ENCODE measurements at places on chromosomes 12 and 14.

DNA sequence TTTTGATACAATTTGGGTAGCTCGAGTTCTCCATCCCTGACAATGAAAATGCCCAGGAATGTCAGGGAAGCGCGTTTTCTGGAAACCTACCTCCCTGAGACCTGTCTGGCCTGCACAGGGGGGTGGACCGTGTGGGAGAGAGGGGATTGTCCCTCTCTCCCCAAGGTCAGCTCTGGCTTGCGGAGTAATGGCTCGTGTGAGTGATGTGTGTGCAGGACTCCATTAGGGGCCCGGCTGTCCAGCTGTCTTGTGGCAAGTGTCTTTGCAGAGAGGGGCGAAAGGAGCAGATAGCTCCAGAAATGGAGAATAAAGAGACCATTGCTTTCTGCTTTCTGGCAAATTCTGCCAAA, 215.3 kb downstream of the CHST11 start:
- no peak for DNase-seq

DNA sequence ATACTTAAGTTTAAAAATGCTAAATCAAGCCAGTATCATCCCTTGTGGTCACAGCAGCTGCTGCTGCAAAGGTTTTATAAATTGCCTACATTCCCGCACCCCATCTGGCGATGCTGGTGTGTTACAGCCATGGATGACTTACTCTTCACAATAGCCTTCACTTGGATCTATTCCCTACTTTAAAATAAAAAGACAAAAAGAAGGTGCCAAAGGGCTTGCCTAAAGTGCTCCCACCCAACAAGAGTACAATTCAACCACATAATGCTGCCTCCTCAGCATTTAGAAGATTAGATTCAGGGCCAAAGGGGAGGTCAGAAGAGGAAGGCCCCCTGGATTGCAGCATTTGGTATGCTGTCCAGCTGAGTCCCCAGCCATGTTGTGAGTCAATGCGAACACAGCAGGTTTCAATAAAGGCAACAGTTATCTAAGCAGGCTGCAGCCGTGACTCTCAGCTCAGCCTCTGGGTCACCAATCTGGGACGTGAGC, 176.1 kb downstream of the DAD1 start:
- DNase-seq = no peak

DNA sequence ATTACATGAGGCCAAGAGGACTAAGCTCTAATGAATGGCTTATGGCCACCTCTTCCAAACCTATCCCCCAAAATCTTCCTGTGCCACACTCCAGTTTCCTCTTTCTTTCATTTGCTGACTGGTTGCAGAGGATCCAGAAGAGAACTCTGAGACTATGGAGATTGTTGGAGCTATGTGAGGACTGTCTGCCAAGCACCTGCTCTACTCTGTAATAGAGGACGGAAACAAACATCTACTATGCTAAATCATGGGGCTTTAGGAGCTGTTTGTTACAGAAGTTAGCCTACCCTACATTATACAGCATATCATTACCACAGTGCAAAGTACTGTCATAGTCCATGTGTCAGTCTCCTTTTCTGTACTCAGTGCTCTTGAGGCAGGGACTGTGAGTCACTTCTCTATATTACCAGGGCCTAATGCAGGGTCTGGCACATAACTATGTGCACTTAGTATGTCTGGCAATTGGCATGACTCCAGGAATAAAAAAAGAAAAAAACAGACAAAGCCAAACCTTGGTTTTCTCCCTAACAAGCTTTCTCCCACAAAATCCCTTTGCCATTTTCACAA, 95.1 kb downstream of the RPAP3 start:
- DNase-seq = no peak

DNA sequence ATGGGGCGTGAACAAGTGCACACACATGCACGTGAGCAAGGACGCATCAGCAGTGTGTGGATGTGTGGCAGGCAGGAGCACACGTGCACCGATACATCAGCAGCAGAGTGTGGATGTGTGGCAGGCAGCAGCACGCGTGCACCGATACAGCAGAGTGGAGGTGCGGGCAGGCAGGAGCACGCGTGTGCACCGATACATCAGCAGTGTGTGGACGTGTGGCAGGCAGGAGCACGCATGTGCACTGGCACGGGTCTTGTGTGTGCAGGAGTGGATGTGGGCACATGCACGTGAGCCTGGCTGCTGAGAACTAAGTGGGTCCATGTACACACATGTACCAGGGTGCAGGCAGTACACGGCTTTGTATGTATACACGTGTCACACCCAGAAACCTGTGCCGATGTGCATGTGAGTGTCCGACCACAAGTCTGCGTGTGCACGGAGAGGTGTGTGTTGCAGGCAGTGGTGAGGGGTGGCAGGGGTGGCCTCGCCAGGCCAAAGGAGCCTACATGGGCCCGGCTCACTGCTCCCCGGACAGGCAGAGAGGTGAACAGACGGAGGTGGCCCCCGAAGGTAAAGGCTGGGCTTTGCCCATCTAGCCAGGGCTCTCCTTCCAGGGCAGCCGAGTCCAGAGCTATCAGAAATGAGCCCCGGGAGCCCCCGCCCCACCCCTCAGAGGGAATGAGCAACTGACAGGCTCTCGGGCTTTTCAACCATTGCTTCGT, 53.9 kb downstream of the RFLNA start:
- DNase-seq = no peak

DNA sequence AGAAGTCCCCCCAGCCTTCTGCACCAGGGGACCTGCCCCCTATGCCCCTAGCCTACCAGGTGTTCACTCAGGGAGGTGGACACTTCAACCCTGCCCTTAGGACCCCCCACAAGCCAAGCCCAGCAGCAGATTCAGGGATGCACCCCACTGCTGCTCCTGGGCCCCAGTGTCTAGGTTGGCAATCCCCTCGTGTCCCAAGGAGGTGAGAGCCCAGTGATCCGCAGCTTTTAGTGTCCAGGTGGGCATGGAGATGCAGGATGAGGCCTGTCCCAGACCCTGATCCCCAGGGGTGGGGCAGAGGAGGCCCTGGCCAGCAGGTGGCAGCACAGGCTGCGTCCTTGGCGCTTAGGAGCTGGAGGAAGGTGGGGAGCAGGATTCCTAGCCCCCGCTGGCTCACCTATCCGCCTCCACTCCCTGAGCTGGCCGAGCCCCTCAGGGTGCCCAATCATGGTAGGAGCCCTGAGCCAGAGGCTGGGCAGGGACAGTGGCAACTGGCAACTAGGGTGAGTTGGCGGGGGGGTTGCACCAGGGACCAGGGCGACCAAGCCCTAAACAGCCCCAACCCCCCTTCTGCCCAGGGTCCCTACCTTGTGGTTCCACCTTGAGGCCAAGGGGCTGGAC, 4.1 kb downstream of the CKB start:
- DNase-seq = peak; percentile 19

DNA sequence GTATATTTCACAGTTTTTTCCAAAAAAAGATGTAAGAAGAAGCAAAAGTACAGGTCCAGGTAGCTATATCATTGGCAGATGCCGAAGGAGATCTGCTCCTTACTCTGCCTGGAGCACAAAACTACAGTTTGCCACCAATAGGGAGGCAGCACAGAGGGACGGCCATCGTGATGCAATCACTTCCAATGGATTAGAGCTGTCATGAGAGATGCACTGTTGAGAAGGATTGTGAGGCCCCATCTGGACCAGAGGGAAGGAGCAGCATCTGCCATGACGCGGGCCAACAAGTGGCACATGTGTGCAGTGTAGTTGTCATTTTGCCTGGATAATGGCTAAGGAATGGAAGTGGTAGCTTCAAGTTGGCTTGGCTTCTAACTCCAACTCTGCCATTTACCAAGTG, 318.8 kb upstream of the FKBP4 start:
- DNase-seq = no peak

GRCh38 chr12:13474381-13474780, 277.9 kb downstream of the EMP1 start:
- DNase-seq = no peak

DNA sequence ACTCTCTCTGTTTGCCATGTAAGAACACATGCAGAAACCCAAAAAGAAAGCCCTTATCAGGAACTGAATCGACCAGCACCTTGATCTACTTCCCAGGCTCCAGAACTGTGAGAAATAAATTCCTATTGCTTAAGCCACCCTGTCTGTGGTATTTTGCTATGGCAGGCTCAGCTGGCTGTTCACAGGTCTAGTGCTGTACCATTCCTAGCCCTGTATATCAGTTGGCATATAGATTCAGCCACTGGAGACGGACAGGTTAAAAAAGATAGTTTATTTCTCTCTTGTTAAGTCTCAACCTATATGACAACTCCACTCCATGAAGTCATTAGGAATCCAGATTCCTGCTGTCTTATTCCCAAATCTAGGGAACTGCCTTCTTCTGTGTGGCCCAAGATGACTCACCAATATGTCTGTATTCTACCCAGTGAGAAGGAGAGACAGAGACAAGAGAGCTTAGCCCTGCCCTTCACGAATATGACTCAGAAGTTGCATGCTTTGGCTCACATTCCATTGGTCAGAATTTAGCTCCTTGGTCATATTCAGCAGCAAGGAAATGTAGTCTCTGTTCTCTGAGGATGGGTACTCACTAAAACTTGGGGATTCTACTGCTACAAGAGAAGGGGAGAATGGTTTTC, 57.0 kb downstream of the PLEKHG7 start:
- DNase-seq = peak; percentile 90

DNA sequence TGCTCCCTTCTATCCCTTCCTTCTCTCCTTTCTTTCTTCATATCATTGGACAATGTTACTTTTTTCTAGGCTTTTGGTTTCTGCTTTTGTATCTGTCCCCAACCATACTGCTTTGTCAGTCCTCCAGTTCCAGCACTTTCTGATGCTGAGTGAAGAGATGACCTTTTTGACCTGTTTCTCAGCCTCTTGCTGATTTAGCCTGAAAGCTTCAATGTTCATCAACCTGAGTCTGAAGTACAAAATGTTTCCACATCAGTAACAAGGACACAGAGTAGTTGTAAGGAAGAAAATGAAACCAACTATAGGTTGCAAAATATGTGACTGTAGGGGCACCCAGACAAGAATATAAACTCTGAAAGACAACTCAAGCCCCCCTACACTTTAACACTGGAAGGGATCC, 25.2 kb upstream of the AKAP6 start:
- no peak for DNase-seq

DNA sequence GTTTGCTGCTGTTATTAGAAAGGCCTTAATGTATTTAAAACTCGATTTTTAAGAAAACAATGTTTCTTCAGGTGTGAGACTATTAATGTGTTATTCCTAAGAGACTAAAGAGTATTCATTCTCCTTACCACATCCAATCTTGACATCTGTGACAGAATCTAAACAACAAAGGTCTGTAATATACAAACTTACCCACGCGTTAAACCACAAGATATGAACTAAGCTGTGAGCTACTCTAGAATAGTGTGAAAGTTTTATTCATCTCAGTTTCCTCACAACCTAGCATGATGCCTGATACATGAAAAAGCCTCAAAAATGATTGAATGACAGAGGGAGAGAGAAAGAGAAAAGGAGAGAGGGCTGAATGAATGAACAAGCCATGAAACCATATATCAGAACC, 117.3 kb upstream of the COCH start:
- no peak for DNase-seq

GRCh38 chr14:99679543-99679942, 4.6 kb upstream of the CYP46A1 start:
- DNase-seq = no peak

DNA sequence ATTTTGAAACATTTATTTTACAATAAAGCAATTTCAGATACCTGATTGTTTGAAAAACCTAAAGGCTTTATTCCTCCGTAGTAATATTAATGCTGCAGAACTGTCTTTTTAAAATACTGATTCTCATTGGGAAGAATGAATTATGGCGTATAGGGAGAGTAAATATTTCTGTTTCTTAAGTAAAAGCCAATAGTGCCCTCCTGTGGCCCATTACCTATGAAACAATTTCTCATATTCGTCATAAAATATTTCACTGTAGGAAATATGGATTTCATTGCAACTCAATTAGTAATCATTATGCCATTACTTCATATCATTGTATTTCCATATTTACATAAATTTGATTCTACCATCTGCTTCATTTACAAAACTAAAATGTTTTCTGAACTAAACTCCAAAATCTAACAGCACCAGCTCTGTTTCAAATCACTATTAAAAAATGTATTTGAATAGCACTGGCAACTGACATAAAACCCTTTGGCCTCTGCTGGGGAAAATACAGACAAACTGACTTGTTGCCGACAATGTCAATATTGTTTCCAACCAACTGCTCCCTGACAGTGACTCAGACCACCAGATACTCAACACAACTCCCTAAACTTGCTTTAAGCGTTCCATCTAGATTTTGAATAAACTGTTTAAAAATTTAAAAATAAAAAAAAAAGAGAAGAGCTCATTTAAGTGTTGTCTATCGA, 290.3 kb downstream of the NAV3 start:
- no peak for DNase-seq

- DNase-seq = no peak
Observed at GRCh38 chr14:78836777-78837176, 666.6 kb downstream of the NRXN3 start.

DNA sequence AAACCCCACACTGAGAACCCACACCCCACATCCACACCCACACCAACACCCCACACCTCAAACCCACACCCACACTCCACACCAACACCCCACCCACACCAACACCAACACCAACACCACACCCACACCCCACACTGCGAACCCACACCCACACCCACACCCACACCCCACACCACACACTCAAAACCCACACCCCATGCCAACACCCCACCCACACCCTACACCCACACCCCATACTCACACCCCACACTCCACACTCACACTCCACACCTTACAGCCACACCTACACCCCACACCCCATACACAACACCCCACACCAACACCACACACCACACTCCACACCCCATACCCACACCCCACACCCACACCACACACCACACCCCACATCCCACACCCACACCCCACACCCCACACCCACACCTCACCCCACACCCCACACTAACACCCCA, 38.0 kb downstream of the TMEM120B start:
- no peak for DNase-seq

GRCh38 chr14:97468220-97468619, 671.0 kb downstream of the VRK1 start:
- no peak for DNase-seq

DNA sequence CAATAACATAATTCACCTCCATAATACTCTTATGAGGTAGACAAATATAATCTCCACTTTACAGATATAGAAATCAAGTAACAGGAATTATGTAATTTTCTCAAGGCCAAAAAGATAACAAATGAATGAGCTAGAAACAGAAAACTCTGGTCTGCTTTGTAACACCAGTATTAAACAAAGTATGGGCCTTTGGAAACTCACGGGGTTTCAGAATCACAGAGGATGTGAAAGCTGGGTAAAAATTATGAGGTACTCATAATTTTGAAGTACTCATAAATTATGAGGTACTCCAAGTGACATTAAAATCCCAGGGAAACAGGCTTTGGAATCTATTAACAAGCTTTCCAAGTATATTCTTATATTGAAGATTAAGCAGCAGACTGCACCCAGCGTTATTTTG, 140.2 kb downstream of the MED13L start:
- no peak for DNase-seq

DNA sequence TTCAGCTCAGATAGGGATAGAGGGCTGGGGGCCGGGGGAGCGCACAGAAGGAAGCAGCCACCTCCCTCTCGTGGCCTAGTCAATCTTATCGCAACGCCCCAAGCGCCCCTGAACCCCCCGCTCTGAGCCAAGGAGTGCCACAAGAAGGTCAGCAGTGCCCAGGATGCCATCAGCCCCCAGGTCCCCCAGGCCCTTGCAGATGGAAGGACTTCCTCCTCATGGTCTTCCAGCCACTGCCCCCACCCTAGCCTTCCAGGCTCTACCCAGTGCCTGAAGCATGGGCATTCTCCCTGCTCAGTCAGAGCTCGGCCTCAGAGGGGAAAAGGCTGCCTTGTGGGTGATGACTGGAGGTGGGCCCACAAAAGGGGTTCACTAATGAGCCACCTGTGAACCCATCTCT, 68.2 kb downstream of the BCL11B start:
- DNase-seq = no peak

Measured in T1000 (cell line).